ENCODE measurements at places on chromosomes 5 and 9.

- peak; percentile 98 for DNase-seq
These were observed 14.9 kb upstream of the C5orf63 start for GRCh38 chr5:127088251-127088650.

DNA sequence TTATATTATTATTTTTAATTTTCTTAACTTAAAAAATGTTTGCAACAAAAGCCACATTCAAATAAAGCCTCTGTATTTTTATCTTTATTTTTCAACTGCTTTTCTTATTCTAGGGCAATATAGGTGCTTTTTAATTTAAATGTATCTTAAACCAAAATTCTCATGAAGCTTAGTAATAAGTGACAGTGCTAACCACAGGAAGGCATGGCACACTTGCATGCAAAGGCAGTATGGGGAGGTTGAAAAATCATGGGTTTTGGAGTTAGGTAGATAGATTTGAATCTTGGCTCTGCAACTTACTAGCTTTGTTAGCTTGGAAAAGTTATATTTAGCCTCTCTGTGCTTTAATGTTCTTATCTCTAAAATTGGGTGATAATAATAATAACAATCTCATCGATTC, 458.0 kb downstream of the DMAC1 start:
- no peak for DNase-seq

DNA sequence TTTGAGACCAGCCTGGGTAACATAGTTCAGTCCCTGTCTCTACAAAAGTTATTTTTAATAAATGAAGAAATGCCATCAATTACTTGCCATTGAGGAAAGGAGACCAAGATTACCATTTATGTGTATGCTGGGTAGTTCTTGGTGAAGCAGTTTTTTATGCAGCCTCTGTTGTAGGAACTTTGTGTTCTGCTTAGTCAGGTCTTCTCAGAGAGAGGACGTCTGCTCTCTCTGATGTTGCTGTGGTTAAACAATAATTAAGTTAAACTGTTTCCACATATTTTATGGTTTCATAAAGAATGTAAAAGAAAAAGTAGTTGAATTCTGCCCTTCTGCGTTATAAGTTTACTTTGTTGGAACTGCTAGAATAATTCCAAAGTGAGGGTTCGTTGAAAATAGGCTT, 210.5 kb downstream of the KDM4C start:
- DNase-seq, result peak; percentile 61

- DNase-seq, result peak; percentile 79
These were observed at the start of gene FXN for GRCh38 chr9:69035438-69036308. TSS of gene FXN (plus strand) at chr9:69035752. CDS start at chr9:69035783, 31 bp downstream.

DNA sequence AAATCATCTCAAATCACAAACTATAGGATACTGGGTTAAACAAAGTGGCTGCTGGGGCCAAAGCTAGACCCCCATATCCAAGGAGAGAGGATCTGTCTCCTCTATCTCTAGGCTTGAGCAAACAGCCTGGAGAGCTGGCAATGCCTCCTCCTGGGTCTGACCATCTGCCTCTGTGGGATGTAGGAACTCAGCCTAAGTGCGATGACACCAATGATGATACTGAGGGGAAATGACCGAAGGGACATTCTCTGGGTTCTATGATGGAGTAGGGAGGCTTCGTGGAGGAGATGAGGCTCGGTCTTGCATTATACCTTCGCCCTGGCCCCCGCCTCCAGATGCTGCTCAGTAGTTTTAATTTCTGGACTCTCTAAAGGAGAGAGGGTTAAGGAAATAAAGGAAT, 9.3 kb upstream of the SPATA24 start:
- DNase-seq, result no peak

GRCh38 chr5:148569948-148570347, 84.4 kb downstream of the HTR4 start:
- DNase-seq, result no peak

GRCh38 chr5:83035373-83036100, 41.7 kb downstream of the TMEM167A start:
- no peak for DNase-seq

GRCh38 chr5:32071351-32071944, 102.7 kb downstream of the GOLPH3 start:
- DNase-seq, result no peak

DNA sequence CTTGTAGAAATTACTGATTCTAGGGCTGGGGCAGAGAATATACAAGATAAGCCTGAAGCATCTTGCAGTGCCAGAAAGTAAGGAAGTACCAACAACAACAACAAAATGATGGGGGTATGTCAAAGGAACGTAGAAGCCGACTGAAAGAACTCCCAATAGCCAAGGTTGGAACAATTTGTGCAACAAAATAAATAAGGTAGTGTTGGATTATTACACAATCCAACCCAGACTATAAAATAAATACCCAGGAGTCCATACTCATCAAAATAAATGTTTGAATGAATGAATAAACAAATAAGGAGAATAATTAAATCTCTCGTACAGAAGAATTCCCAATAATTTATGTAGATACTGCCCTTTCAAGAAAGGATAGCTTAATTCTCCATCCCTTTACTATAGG, 31.1 kb upstream of the GNAQ start:
- DNase-seq, result no peak
